Fibroblast of lung (primary cell): ENCODE measurements at places on chromosomes 12 and 14.

GRCh38 chr12:131459773-131460365 lies 251.0 kb upstream of the SFSWAP start:
- H3K4me3 ChIP-seq = no peak overlapping the region
- H3K4me1 ChIP-seq = no peaks in the 10 kb centered on the region
- no peak for DNase-seq
- H3K36me3 ChIP-seq = no peaks in the 10 kb centered on the region

GRCh38 chr14:103898711-103899110 lies 29.5 kb upstream of the TDRD9 start:
- no peak for DNase-seq
- H3K4me1 ChIP-seq = no peaks in the 10 kb centered on the region
- no peaks in the 10 kb centered on the region for H3K36me3 ChIP-seq
- H3K27me3 ChIP-seq = no peaks in the 10 kb centered on the region
- no peak overlapping the region for H3K27ac ChIP-seq

DNA sequence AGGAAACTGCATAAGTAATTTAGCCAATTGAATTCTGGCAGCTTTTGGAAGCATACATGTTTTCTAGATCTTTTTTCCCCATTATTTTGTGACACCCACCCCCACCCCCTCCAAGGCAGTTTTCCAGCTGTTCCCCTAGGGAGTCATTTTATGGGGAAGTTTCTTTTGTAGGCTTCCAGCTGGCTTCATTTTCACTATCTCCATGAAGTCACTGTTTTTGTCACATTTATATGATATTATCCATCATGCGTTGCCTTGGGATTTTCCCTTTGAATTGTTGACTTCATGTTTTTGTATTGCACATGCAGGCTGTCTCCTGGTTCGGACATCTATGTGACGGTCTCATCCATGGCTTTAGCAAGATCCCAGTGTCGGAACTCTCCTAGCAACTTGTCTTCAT lies 233.6 kb upstream of the RGS6 start:
- DNase-seq = no peak
- H3K4me3 ChIP-seq = no peak overlapping the region
- no peaks in the 10 kb centered on the region for H3K27me3 ChIP-seq
- H3K36me3 ChIP-seq = no peaks in the 10 kb centered on the region
- H3K4me1 ChIP-seq = peaks cover 6% of the 10 kb centered on the region
- no peak overlapping the region for H3K27ac ChIP-seq

DNA sequence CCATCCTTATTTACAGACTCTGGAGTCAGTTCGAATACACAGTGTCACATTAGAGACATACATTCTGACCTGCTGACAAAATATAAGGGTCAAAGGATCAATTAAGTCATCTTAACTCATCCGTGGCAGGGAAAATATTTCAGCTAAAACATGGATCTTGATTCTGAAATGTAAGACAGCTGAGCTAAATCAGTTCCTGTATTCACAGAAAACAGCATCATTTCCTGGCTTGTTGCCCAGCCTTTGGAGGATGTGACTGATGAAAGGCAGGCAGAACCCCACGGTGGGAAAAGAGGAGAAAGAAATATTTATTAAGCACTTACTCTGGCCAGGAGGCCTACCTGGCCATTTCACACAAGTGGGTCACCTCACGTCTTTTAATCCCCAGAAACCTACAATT lies 101.9 kb downstream of the GAS2L3 start:
- no peak overlapping the region for H3K27ac ChIP-seq
- H3K4me3 ChIP-seq = no peak overlapping the region
- DNase-seq = peak; percentile 45
- no peaks in the 10 kb centered on the region for H3K4me1 ChIP-seq
- H3K27me3 ChIP-seq = no peaks in the 10 kb centered on the region

- no peaks in the 10 kb centered on the region for H3K4me1 ChIP-seq
- no peak overlapping the region for H3K4me3 ChIP-seq
- H3K27ac ChIP-seq = no peak overlapping the region
- peaks cover 3% of the 10 kb centered on the region for H3K27me3 ChIP-seq
- DNase-seq = no peak
- H3K36me3 ChIP-seq = no peaks in the 10 kb centered on the region
Observed at GRCh38 chr12:117362391-117362790, 965 bp upstream of the NOS1 start.

DNA sequence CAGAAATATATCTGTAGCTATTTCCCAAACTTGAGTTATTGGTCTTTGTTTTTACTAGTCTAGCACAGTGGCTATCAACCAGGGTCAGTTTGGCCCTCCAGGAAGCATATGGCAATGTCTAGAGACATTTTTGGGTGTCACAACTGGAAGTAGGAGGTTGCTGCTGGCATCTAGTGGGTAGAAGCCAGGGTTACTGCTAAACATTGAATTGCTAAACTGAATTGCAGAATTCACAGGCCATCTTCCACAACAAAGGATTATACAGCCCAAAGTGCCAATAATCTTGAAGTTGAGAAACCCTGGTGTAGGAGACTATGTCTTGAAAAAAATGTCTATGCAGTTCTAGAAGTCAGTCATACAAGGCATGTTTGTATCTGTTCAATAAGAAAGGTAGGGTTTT lies 27.7 kb downstream of the ARHGAP5 start:
- no peak overlapping the region for H3K27ac ChIP-seq

DNA sequence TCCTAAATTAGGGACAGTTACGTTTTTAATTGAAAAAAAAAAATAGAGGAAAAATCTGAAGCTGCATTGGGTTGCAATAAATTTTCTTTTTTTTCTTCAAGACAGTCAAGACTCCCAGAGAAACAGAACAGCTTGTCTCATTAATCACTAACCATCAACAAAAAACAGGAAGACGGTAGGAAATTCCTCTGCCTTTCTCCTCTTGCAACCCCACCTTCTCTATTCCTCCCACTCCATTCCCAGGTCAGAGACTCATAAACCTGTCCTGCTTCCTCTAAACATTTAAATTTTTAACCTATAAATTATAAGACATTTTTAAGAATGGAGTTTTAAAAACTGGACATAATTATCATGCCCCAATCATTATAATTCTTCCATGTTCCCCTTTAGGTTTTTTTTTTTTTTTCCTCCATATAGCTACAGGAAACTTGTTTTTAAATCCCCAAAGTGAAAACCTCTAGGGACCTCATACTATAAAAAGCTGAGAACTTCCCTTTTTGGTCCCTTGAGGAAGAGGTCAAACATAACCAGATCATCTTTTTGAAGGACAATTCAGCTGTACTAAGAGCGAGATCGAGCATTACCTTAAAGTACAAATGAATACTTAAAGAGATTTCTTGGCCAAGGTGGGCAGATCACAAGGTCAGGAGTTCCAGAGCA lies 36.0 kb downstream of the CPM start:
- H3K27ac ChIP-seq = no peak overlapping the region
- no peaks in the 10 kb centered on the region for H3K27me3 ChIP-seq
- no peaks in the 10 kb centered on the region for H3K36me3 ChIP-seq
- peaks cover 8% of the 10 kb centered on the region for H3K4me1 ChIP-seq
